HuH-7 (cell line): ENCODE measurements at places on chromosomes 5 and 9.

DNA sequence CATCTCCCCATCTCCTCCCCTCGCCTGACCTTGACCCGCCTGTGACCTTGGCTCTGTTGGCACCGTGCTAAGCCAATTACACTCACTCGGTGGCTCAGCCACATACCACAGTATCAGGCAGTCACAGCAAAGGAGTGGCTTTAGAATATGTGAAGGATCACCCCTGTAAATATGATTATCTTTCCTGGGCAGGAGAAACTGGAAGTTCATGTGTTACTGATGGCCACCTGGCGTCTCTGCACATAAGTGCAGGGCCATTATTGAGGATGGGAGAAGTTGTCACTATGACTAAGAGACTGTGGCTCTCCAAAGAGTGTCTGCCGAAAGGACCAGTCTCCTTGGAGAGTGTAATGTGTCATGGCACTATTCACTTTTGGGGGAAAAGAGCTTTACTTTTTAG lies 116.9 kb upstream of the S1PR3 start:
- no peak for DNase-seq

- no peak for DNase-seq
Observed at GRCh38 chr5:179225387-179225786, 119.9 kb downstream of the ADAMTS2 start.

DNA sequence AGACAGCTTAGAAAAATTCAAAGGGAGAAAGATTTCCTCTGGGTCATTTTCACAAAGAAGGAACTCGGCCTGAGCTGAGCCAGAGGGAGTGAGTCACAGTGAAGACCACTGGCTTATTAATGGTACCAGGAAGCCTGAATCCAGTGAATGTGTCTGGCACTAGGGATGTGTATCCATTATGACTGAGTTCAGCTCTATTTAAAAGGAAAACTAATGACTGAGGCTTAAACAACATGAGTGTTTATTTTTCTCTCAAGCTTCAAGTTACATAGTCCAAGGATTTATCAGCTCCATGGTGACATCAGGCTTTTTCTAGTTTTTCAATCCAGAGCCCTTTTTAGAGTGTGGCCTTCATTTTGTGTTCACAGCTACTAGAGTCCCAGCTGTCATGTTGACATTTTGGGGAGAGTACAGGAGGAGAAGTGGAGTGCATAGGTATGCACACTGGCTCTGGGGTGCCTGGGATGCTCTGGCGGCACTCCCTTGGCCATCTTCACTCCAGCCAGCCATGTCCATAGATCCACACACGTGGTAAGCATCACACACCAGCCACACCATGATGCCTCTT lies 159.5 kb upstream of the ERCC6L2 start:
- DNase-seq = no peak

- DNase-seq = no peak
Observed at GRCh38 chr9:106864373-106865143, 1.6 kb downstream of the ZNF462 start.

DNA sequence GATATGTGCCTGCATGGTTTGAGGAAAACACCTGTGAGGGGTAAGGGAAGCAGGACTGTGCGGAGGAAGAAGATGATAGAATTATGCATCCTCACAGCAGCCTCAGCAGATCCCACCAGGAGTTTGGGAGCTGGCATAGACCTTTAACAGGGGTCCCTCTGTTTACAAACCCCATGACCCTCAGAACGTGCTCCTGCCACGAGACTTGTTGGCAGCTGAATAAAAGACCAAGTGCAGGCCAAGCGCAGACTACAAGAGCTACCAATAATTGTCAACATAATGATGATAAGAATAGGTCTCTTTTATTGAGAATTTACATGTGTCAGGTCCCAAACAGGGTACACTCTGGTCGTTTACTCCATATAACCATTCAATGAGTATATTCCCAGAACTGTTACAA lies 236.0 kb downstream of the MED10 start:
- no peak for DNase-seq

GRCh38 chr9:96071076-96071814 lies 195.8 kb downstream of the ERCC6L2 start:
- DNase-seq = peak; percentile 82
